Amniotic epithelial cell (primary cell): ENCODE measurements at places on chromosomes 2 and 18.

DNA sequence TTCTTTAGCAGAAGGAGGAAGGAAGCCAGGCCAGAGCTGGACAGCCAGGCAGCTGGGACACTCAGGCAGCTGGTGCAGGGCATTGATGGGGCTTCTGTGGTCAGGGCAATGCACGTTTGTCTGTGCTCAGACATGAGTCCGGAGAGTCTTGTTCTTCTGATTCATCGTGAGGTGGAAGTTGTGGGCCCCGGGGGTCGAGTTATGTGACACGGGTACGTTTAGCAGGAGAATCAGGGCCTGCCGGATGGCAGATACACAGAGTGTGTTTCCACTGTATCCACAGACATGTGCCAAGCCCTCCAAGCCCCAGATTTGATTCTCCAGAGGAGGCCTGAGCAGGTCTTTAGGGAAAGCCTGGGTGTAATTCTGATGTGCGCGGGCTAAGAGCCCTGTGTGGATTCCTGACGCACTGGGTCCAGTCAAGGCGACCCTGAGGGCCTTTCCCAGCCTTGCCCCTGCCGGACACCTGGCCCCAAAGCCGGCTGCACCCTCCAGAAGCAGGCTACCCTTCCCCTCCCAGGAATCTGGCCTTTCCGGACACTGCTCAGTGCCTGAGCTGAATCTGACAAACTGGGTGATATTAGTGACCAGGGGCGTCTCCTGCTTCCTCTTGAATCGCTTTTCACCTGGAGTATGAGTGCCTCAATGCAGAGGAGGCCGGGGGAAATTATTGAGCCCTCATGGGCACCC is 10.1 kb downstream of the ARHGEF4 start:
- DNase-seq: peak; percentile 24

GRCh38 chr18:55228707-55229106 is 269.4 kb upstream of the CCDC68 start:
- DNase-seq: no peak

DNA sequence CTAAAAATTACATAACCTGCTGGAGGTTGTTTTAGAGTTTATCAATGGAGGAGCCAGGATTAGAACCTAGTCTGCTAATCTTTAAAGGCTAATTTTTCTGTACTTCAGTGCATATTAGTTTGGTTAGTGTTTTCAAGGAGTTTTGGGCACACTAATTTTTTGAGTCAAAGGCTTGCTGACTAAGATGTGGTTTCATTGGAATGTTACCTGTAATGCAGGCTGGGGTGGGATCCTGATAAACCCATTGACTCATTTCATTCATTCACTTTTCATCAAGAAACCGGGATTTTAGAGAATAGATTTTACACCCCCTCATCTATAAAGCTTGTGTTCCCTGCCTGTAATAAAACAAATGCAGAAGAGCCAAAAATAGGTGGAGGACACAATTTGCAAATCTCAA is 91.9 kb upstream of the IL1R2 start:
- no peak for DNase-seq

DNA sequence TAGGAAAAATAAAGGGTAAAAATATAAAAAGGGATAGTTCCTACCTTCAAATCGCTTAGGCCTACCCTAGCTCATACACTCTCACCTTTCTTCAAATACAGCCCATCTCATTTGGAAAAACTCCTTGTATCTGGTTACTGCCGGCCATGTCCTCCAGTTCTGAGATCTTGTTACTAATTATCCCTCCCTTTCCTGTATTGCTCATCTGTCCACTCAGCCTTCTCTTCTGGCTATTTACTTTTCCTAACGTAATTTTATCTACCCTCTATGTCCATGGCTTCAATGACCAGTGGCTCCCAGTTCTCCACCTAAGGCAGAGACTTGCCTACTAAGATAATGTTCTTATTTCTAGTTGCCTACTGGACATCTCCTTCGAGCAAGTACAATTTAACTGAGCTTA is 342.9 kb upstream of the ACVR2A start:
- no peak for DNase-seq
